ENCODE measurements at places on chromosomes 6 and 20.

DNA sequence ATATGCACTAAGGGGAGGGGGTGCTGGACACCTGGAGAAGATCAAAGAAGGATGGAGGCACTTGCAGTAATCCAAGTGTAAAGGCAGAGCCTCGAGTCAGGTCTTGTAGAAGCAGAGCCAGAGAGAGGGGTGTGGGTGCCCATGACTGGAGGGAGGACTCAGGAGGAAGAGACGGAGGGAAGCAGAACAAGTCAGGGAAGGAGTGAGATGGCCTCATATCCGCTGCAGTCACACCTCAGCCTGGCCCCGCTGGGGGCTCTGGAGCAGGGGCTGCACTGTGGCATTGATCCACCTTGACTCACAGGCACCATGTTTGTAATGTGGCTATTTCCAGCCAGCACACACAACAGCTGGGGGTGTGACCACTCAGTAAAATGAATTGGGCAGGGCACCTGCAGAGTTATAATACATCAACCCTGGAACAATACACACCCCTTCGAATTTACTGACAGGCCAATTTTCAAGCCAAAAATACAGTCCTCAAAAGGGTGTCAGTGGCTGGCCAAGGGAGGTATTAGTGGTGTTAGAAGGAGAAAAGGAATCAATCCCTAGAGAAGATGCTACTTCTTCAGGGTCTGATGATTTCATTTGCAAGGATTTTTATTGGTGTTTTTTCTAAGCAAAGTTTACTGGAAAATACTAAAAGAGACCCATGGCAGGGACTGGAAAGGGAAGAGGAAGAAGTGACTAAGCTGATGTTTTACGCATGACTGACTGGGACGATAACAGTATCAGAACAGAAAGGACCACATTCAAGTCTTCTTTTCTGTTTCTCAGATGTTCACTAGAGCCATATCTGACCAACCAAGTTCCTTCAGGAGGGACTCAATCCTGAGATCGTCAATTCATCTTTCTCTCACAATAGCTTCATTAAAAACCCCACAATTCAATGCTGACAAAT lies 18.9 kb upstream of the NXT1 start:
- DNase-seq, result no peak

DNA sequence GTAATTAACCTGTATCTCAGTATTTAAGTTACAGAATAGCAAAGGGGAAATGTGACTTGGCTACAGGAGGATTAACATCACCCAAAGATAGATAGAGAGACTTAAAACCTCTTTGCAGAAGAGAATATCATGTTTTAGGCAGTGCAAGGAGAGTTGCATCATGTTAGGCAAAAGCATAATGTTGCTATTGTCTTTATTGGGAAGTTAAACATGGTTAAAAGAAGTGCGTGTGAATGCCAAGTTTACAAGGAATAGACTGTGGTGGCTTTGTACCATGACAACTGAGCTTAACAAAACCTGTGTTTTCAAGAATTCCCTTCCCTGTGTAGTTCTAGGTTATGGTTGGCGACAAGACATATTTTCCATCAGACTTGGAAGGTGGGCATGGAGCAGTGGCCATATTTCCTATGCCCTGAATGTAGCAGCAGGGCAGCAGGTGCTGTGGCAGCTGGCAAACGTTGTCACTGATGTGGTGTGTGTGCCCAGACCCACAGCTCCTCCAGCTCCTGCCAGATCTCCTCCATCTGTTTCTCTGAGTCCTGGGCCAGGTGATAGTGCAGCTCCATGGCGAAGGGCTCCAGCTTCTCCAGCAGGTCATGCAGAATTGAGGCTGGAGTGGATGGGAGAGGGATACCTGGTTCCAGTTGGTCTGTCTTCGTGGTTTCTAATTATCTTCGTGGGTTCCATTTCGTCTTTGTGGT lies 163.3 kb downstream of the QRSL1 start:
- DNase-seq, result no peak

GRCh38 chr6:20148433-20148832 lies 63.8 kb downstream of the MBOAT1 start:
- DNase-seq, result no peak

DNA sequence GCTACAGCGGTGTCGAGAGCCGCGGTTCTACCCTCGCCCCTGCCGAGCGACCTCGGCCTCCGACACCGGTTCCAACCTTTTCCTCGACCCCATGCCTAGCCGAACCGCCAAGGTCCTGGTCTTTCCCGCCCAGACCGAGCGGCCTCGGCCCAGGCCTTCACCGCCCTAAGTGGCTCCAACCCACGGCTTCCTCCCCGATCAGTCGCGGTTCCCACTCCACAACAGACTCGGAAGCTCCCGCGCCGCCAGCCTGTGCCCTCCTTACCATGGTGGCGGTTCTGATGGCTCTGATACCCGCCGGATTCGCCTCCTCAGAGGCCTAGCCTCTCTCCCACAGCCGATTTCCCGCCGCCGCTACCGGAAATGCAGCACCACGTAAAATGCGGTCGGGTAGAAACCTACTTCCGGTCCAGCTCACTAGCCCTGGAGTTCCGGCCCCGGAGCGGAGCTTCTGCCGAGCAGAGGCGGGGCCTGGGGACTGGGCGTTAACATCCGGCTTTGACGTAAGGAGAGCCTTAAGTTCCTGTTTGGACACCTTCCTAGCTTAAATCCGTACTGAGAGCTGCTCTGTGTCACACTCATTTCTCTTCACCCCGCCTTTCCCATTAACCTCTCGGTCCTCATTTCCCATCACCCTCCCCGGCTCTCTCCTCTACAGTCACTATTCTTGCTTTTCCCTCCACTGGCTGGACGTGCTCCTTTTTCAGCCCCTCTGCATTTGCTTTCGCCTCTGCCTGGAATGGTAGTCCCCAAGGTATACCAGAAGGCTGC lies at the start of gene SNRPB:
SNRPB (minus strand) TSS at position 367 of the 771 bp plus-strand sequence; CDS start at position 268, 99 bp downstream.
- peak; percentile 94 for DNase-seq

- no peak for DNase-seq
Observed at GRCh38 chr20:60813066-60813465, 439.0 kb upstream of the CDH4 start.

DNA sequence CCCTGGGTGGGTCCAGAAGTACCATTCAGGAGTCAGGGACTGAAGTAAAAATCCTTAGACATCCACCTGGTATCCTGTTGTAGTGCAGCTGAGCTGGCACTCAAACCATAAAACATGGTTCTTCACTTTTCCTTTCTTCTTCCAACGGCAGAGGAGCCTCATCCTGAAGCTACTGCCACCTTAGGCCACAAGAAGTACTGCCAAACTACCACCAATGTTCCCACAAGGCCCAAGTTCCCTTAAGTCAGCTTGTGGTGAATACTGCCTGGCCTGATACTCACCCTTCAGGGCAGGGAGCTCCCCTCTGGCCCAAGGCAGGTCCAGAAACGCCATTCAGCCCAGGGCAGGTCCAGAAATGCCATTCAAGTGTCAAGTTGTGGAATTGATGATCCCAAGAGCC lies 1053.4 kb upstream of the CITED2 start:
- DNase-seq, result no peak

DNA sequence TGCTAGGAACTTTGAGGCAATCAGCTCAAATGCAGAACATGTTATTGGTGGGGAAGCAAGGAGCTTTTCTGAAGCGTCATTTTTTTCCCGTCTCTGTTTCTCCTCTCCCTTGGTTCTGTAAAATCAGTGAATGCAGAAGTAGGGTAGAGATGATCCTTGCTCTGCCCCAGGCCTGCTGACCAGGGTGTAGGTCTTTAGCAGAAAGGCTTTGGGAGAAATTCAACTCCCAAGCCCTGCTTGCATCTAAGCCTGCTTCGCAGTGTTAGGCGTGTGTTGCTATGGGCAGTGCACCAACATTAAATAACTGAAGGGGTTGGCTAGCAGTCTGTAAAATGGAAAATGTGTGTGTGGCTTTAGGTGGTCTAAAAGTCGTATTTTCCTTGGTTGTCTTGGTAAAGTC lies 45.9 kb downstream of the SASH1 start:
- DNase-seq, result no peak

DNA sequence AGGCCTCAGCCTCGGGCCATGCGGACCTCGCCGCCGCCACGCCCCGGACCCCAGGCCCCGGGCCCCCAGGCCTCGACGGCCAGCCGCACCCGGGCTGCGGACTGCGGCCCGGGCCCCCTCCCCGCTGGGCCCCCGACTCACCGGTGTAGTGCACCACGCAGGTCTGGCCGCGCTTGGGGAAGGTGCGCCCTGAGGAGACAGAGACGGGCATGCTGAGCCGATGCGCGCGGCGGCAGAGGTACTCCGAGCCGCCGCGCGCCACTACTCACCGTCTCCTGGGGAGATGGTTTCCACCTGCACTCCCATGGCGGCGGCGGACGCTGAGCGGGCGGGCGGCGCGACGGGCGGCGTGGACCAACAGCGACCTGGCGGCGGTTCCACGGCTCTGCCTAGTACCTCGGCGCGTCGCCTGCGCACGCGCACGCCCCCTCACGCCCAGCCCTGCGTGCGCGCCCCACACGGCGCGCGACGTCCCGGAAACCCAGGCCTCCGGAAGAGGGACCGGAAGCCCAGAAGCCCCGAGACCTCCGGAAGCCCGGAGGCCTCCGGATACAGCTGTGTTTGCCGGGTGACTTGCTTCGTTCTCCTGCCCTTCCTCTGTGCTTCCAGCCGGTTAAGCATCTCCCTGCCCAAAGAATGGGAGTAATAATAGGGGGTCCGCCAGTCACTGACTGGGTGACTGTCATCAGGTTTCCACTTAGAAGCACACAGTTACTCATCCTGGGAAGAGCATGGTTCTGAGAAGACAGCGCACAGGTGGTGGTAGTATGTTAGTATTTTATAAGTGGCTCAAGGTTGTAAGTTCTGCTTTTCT lies at the start of gene FKBP1A:
FKBP1A (minus strand) TSS at position 362 of the 814 bp plus-strand sequence; CDS start at position 306, 56 bp downstream.
- peak; percentile 63 for DNase-seq

GRCh38 chr6:26163427-26164119 lies 76.3 kb downstream of the HFE start:
- DNase-seq, result no peak

DNA sequence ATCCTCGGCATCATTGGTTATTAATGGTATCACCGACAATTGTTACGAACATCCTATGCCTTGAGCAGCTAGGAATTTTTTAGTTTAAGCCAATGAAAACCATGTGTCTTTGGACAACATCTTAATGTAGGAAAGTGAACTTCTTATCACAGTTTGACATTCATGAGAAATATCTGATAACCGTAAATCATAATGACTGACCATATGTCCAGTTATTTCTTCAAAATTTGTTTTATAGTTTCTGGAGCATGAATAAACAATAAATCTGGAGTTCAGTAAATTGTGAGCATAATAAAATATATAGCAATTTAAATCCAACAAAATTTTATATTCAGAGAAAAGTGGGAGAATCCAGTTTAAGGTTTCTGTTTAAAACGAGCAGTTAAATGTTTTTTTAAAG lies 970.1 kb upstream of the ADGRB3 start:
- DNase-seq, result no peak

DNA sequence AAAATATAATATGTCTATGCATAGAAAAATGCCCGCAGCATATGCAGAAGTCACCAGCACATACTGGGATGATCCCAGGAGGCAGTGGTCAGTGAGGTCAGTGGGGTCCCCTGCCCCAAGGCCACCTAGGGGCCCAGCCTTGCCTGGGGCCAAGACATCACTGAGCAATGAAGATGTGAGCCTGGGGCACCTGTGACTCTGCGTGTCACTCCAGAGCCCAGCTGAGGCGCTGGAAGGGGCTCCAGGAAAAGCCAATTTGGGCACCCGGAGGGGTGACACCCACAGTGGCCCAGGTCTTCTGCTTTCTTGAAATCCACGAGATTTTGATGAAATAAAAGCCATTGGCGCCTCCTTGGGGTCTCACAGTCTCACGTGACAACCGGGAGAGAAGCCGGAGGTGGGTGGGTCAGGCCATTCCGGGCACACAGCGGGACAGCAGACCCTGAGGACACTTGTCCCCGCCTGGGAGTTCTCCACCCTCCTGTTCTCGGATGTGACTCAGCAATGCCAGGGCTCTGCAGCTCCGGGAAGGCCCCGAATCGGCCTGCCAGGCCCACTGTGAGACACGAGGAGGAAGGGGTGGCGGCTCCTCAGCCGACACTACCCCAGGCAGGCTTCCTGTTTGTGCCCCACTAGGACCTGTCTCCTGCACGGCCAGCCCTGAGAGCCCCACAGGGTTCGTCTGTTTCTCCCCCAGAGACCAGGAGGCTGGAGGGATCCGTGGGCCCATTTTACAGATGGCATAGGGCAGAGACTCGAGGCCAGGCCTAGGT lies 24.4 kb upstream of the SLCO4A1 start:
- no peak for DNase-seq

DNA sequence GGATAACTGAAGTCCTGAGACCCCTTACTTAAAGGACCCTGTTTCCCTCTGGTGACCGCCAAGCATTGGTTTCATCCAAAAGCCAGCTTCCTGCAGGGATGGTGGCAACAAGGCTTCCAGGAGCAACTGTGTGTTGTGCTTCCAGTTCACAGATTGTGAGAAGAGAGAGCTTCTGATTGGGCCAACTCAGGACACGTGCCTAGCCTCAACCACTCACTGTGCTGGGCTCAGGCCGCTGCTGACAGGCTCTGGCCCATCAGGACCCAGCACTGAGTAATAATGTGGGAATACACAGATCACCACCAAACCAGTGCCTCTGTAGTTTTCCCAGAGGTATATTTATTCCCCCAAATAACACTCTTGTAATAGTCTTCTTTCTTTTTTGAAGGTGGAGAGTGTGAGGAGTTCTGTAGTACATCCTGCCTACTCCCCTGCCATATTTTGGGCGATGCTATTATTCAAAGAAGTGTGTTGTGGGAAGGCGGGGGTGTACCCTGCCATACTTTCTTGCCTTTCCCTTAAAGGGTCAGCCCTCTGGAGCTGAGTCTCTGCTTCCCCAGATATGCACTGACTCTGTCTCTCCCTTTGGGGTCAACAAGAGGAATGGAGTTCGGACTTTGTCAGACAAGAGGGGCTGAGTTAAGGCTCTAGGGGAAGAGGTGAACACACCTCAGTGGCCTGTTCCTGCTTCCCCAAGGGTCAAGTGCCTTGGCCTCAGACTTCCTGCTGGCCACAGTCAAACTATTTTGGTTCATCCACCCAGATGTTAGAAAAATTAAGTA lies 23.2 kb downstream of the PPP1R16B start:
- DNase-seq, result no peak

DNA sequence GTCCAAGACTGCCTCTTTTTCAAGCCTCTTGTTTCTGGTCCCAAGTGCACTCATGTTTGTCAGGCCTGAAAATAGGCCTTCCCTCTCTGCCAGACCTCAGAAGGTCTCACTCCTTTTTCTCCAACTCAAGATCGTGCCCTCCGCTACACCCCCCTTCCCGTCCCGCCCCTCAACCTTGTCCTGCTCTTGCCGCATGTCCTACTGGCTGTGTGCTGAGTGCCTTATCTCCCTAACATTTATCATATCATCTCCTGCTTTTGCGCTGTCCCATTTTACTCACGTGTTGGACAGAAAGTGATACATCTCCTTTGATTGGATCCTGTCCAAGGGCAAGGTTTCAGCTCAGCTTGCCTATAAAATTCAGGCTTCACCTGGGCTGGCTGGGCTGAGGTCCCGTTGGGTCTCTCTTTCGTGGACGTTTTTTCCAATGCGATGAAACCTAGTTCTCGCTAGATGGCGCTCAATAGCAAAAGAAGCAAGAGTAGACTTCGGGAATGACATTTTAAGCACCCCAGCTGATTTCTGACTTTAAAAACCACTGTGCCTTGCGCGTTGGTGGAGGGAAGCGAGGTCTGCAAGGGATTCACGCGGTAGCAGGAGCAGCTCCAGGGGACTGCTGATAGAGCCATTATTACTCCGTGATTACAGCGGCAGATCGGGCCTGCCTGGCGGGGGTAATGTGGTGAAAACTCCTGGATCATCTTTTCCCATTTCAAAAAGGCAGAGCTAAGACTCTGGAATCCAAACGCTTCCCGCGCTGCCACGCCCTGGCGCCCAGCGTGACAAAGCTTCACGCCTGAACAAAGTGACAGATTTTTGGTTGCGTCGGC lies 137.6 kb downstream of the IMPG1 start:
- no peak for DNase-seq

GRCh38 chr20:45826381-45827019 lies 612 bp downstream of the TNNC2 start:
- DNase-seq, result peak; percentile 55

- no peak for DNase-seq
Observed at GRCh38 chr6:151493161-151493803, 535 bp upstream of the CCDC170 start.

All from cerebellar nuclear complex (tissue), 1 donor.